Urinary bladder (tissue), 4 donors: ENCODE measurements at places on chromosomes 7 and 10. TPM values are rescaled to one million over a fixed set of nuclear protein-coding genes. Genes with fewer than 3 reads are reported as not detected.

The TMEM184A gene
- polyA plus RNA-seq: 6.7 TPM

The CALCR gene
- polyA plus RNA-seq: not detected

The HOXA3 gene
- polyA plus RNA-seq: 11.4 TPM

The FAM25A gene
- polyA plus RNA-seq: not detected

The FGL2 gene
- 106 TPM for polyA plus RNA-seq

The ANXA7 gene
- 103 TPM for polyA plus RNA-seq

The GPR15LG gene
- polyA plus RNA-seq: 18.6 TPM

The SPDYE11 gene
- polyA plus RNA-seq: not detected

The ASB13 gene
- 32.4 TPM for polyA plus RNA-seq

The CAV1 gene
- 380 TPM for polyA plus RNA-seq

The ZNF25 gene
- polyA plus RNA-seq: 14.3 TPM

The EVX1 gene
- polyA plus RNA-seq: 2.0 TPM

The TACR2 gene
- 121 TPM for polyA plus RNA-seq

The LRRC18 gene
- polyA plus RNA-seq: 0.47 TPM

The SPDYE9 gene
- not detected for polyA plus RNA-seq

The PTPRN2 gene
- polyA plus RNA-seq: 4.4 TPM

The SIRT1 gene
- 19.2 TPM for polyA plus RNA-seq

The GLCCI1 gene
- 5.0 TPM for polyA plus RNA-seq
